Stimulated activated CD4-positive, alpha-beta T cell treated with anti-CD3 and anti-CD28 coated beads, Interleukin-4, amount 100 ng/mL, for 4 hours (primary cell): ENCODE measurements at places on chromosomes 2 and 18.
A peak's percentile ranks its signal among the peaks of the same experiment; 100 is the strongest.

- DNase-seq = no peak
Observed at GRCh38 chr18:37611614-37612279, 46.1 kb upstream of the CELF4 start.

DNA sequence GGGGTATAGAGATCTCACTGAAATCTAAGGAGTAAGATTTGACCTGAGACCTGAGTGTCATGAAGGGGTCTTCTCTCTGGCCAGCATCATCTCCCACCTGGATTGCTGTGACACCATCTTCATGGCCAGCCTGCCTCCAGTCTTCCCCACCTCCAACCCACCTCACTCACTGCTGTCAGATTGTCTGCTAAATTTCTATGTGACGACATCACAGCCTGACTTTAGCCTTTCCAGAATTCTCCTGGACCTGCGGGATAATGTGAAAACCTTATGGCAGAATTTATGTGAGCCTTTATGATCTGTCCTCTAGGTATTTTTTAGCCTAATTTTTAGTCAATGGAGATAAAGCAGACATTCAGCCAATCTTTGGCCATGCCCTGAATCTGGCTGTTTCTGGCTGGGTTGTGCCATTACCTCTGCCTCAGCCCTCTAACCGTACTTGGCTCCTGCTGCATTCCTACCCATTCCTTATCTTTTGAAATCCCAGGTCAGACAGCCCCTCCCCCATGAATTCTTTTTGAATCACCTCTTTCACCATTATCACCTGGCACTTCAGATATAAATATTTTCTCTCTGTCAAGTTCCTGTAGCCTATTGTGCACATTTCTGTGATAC is 66.4 kb upstream of the MMADHC start:
- no peak for DNase-seq

DNA sequence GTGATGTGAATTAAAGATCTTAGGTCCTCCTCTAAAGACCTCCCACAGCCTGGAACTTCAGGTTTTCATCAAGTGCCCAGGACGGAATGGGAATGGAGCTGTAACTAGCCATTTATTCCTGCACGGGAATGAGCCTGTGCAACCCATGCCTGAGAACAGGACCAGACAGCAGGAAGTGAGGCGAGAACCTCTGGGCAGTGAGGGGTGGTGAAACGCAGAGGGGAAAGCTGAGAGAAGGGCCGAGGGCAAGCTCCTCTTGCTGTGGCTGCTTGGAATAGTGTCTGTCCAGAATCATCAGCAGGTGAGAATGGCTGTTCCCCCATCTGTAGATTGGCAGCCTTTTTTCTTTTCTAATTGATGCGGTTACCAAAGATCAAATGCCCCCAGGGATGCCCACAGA is 4.8 kb upstream of the RALB start:
- DNase-seq = no peak

DNA sequence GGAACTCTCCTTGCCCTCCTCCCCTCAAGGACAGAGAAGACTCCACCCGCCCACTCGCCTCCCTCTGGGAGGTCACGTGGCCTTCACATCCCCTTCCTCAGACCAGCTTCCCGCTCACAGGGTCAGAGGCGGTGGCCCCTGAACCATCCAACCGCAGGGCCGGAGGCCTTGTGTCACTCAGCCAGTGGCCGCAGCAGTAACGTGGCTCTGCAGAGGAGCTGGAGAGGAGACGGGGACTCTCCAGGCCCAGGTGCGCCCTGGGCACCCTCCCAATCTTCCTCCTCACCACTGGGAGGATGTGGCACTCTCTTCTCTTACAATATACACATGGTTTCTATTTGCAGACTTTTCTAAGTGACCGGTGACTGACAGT is 161.7 kb downstream of the TWIST2 start:
- no peak for DNase-seq

DNA sequence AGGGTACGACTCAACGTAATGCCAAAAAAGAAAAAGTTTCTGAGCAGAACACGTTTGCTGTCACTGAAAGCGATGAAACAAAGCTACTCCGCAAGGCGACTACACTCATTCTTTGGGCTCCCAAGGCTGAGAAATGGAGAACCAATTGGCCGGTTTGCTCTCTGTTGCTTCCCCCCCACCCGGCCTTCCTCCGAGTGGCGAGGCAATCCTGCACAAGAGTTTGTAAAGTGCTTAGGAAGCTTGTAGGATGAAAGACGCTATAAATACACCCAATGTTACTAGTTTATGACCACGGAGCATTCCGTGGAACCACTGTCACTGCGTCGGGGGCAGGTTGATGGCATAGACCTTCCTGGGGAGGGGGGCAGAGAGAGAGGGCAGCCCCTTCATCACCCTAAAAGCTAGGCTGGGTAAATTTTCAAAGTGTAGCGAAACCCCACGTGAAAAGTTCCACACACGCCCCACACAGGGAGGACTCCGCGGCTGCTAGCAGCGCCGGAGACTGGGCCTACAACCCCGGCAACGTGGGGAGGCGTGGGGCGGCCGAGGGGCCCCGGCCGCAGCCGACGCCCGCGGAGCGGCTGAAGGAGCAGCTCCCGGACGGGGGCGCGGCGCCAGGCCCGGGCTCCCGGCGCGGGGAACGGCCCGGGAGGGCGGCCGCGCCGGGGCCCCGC is 915 bp downstream of the CUL3 start:
- DNase-seq = peak; percentile 23

DNA sequence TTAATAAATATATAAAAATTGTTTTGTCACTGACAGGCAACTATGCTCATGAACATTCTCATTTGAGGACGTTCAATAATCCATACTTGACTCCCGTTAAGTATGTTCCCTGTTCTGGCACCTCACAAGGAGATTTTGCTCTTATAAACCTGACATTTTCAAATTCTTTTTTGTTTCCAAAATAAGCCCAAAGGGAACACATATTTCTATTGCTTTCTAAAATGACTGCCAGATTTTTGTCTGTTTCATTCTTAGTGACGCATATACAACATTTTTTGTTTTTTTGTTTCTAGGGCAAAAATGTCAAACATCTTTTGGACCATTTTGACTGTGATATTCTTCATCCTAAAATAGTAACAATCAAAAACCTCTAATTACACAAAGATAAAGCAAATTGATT is 50.5 kb downstream of the CYTIP start:
- no peak for DNase-seq

DNA sequence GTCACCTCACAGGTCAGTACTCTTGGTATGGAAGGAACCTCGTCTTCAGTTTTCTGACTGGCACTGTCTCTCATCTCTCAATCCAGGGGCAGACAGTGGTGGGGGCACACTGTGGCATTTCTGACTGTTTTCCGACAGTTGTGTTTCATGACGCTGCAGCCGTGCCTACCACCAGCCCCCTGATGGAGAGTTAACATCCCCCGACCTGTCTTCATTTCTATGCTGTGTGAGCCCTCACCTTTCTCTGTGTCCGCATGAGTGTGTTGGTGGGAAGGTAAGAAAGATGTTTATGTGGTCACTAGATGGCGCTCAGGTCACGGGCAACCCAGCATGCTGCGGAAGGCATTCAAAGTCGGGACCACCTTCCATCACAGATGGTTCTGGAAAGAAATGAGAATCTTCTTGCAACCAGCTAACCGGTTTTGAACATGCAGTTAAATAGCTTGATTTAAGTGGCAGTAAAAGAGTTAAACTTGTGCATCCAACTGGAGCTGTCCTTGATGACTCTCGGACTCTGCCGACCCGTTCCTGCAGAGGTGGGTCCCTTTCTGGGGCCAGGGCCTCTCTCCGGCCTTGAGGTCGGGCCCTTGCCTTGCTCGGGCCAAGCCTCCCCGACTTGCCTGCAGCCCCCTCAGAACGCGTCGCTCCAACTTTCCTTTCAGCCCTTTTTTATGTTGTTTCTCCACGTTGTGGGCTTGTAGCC is 92.4 kb downstream of the DYSF start:
- DNase-seq = peak; percentile 23

GRCh38 chr2:17052001-17052400 is 386.4 kb upstream of the CYRIA start:
- DNase-seq = no peak

GRCh38 chr2:236133410-236134012 is 34.7 kb downstream of the GBX2 start:
- DNase-seq = no peak

GRCh38 chr2:207879536-207879935 is 109.8 kb upstream of the FZD5 start:
- no peak for DNase-seq

DNA sequence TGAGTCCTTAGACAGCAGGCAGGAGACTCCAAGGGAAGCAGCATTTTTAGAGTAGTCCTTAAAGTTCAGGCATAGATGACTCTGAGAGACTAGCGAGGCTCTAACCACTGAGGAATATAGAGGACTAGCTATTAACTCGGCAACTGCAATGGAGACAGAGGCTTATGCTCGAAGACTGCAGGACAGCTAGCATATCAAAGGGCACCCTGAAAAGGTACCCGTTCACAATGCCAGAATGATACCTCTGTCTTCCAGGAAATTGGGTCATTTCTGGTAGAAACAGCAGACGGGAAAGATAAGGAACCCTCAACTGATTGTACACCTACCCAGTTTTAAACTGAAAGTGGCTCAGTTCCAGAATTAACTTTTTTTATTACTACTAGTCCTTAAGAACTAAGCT is 1204.0 kb upstream of the ZEB2 start:
- DNase-seq = no peak

DNA sequence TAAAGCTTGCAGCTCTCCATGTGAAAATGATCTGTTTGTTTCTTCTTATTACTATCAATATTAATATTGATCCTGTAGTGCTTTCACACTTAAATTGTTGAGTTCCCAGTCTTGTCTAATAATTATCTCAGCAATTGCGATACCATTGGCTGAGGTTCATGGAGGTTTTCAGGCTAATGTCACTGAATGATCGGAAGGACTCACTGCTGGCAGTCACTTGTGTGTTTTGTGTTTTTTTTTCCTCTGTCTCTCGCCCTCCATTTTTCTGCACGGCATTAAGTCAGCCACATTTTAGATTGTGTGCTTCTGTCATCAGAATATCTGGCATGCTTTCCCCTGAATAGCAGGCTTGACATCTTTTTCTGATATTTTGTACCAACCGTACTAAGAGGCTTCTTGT is 43.7 kb downstream of the AGAP1 start:
- DNase-seq = no peak

GRCh38 chr18:12076424-12077140 is 17.1 kb upstream of the ANKRD62 start:
- DNase-seq = no peak

DNA sequence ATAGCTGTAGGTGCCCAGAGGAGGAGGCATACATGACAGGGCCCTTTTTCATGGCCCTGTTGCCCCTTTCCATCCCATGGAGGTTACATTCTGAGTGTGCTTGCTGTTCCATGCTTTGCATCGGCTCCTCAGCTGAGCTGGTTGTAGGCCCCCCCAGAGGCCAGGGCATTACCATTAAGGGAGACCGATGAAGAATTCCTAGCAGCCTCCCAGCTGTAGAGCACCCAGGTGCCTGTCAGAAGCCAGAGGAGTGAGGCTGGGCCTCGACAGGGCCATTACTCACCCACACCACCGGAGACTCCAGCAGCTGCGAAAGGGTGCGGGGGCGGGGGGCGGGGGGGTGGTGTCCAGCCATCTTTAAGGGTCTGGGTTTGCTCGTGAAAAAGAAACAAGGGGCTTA is 72.2 kb downstream of the GALNT14 start:
- DNase-seq = no peak

- no peak for DNase-seq
Observed at GRCh38 chr2:184689638-184690037, 91.3 kb downstream of the ZNF804A start.

GRCh38 chr2:120622886-120623753 is 112.5 kb upstream of the GLI2 start:
- no peak for DNase-seq

DNA sequence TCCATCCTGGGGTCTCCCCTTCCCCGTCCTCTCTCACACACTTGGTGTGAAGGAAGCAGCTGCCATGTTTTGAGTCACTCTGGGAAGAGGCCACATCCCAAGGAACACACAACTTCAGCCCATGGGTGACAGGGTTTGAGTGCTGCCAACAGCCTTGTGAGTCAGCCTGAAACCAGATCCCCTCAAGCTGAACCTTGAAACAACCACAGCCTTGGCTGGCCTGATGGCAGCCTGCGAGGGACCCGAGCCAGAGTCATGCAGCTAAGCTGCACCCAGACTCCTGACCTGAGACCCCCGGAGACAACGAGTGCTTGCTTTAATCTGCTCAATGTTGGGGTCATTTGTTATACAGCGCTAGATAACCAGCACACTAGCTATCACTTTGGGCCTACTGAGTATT is 19.3 kb upstream of the MC2R start:
- no peak for DNase-seq

- DNase-seq = no peak
Observed at GRCh38 chr2:120859814-120860578, 124.3 kb downstream of the GLI2 start.

- DNase-seq = no peak
Observed at GRCh38 chr2:240405133-240405532, 30.3 kb upstream of the GPC1 start.

DNA sequence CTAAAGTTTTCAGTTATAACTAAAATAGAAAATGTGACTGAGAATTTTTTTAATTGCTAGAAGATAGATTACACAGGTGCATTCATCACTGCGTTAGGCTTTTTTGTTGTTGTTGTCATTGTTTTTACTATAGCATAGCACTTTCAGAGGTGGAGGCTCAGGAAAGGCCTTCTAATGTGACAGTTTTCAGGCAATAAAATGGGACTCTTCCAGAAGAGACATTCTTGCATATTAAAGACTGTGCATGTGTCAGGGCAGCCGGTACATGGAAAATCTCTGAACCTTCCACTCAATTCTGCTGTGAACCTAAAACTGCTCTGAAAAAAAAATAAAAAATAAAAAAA is 175.2 kb downstream of the METTL4 start:
- no peak for DNase-seq

DNA sequence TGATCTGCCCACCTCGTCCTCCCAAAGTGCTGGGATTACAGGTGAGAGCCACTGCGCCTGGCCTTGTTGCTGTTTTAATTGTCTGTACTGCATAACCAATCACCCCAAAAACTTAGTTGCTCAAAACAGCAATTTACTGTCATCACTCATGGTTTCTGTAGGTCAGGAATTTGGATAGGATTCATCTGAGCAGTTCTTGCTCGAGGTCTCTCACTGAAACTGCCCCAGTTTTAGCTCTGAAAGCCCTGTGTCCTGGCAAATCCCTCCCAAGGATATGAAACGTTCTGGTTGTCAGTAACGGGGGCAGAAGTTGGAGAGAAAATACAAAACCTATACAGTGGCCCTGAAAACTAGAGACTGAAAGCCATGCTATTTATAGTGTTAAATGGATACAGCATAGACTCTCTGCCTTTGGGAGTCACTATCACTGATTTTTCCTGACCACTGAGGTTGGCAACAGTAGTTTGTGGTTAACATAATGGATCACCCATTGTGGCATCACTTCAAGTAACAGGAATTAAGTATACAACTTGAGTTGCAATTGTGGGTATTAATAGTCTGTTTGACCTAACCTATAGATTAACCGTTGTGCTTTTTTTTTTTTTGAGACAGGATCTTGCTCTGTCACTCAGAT is 27.2 kb upstream of the ERICH2 start:
- DNase-seq = no peak

- DNase-seq = no peak
Observed at GRCh38 chr2:98914713-98915580, 21.1 kb downstream of the CRACDL start.

- no peak for DNase-seq
Observed at GRCh38 chr18:5941890-5942289, 46.6 kb upstream of the TMEM200C start.

GRCh38 chr18:44130376-44130942 is 550.2 kb upstream of the SETBP1 start:
- DNase-seq = no peak
